Stimulated activated CD4-positive, alpha-beta T cell treated with anti-CD3 and anti-CD28 coated beads, Interleukin-1b, Interleukin-23, amount 100 ng/mL, for 4 hours (primary cell): ENCODE measurements at places on chromosomes 2 and 18.

DNA sequence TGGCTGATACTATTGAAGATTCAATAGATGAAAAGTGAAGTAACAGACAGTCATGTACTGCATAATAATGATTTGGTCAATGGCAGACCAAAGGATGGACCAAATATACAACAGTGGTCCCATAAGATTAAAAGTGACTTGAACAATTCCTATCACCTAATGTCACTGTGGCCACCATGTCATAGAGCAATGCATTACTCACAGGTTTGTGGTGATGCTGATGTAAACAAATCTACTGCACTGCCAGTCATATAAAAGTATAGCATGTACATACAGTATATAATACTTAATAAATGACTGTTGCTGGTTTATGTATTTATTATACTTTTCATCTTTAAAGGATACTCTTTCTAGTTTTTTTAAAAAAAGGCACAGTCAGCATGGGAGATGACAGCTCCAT is 99.9 kb downstream of the USP34 start:
- no peak for DNase-seq

GRCh38 chr18:27363872-27364271 is 178.8 kb upstream of the CHST9 start:
- no peak for DNase-seq

DNA sequence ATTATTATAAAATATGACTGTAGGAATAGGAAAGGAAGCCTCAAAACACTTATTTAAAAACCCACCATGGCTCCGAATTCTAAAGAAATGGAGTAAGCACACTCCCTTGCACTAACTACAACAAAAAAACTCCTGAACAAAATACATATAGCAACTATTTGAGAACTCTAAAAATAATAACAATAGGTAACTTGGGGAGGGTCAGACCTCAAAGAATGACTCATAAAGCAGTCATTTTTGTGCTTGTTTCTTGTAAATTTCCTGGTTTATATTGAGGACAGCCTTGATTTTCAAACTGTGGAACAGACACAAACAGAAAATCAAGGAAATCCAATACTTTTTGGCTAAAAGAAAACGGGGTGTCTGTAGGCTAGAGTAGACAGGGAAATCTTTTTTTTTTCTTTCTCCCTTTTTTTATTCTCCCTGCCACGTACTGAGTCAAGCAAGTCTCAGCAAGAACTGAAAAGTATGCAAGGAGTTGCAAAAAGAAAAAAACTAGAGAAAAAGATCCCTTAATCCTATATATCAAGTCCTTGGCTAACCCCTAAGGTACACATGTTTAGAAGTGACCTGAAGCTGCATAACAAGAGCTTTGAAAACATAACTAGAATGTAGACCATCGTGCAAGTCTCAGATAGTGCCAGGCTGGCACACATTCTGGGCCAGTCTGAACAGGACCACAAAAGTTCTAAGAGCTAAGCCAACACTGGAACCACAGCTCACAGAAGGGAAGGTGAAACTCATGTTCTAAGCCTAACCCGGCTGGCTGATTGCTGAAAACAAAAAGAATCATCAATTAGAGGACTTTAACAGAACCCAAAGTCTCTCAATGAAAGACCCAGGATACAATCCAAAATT is 403.1 kb upstream of the LYPD1 start:
- no peak for DNase-seq

- no peak for DNase-seq
These were observed 782.7 kb upstream of the SOX11 start for GRCh38 chr2:4909346-4910009.

- DNase-seq: no peak
These were observed 10.7 kb upstream of the IAH1 start for GRCh38 chr2:9463698-9464034.

DNA sequence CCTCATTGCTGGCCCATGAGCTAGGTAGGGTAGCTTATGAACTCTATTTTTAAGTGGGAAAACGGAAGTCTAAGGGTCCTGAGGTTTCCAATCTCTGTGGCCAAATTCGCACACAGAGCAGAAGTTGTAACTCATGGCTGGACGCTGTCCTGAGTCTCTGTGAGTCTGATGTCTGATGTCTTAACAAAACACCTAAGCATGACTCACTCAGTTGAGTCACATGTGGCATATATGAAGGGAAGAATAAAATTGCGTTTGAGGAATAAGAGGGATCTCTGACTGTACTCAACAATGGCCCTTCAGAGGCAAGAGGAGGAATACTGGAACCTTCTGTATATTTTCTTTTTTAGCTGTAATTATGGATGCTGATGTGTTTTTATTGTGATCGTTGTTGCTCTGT is 569.7 kb downstream of the RIT2 start:
- DNase-seq: no peak

GRCh38 chr2:121490584-121491133 is 40.0 kb upstream of the RNU4ATAC start:
- no peak for DNase-seq

DNA sequence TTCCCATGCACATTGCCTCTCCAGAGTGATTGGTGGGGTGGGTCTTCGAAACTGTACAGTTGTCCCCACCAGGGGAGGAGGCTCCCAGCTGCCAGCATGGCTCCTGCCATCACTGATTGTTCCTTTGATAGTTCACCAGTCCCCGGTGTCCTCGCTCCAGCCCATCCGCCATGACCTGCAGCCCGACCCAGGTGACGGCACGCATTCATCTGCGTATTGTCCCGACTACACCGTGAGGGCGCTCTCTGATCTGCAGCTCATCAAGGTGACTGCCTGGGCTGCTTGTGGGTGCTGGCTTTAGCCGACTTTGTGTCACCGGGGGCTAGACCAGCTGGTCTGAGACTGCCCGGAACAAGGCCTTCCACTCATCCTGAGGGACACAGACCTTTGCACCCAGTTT is 12.4 kb downstream of the CNNM3 start:
- DNase-seq: no peak

DNA sequence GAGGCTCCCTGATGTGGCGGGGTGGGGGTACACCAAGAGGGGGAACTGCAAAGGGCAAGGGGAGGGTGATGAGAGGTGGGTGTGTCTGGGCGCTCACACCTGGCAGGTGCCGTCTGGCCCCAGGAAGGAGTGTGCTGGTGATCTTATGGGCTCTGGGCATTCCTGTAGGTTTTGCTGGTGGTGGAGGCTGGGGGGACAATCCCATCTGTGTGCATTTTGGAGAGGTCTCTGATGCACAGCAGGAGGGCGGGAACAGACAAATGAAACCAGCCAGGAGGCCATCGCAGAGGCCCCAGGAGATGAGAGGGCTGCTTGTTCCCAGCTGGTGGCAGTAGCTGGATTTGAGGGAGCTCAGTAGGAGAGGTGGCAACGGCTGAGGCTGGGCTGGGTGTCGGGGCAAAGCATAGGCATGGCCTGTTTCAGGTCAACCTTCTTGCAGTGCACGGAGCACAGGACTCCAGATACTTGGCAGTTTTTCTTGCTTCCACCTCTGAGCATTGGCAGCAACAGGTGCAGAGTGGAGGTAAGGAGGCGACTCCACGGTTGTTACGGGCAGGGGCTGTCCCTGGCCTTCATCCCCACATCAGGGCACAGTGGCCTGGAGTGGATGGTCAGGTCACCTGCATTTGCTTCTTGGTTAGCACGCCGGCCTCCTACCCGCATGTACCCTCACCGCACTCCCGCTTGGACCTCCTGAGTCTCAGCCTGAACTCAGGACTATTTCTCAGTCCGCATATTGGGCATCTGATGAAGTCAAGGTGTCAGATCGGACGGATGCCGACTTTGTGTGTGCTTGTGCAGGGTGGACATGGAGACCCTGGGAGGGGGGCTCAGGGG is 194.2 kb upstream of the HDAC4 start:
- no peak for DNase-seq

GRCh38 chr2:219289537-219290361 is 10.6 kb downstream of the DNAJB2 start:
- no peak for DNase-seq

GRCh38 chr18:62368100-62368499 is 43.0 kb downstream of the TNFRSF11A start:
- DNase-seq: no peak

GRCh38 chr2:38665854-38666555 is at the start of gene GALM:
Gene GALM, plus strand, starts transcription at chr2:38666114. Its CDS starts 48 bp downstream, at chr2:38666162.
- no peak for DNase-seq

- no peak for DNase-seq
These were observed 7.6 kb upstream of the CHRNA1 start for GRCh38 chr2:174771631-174772471.

GRCh38 chr2:74845991-74846390 is 12.1 kb downstream of the HK2 start:
- DNase-seq: no peak

DNA sequence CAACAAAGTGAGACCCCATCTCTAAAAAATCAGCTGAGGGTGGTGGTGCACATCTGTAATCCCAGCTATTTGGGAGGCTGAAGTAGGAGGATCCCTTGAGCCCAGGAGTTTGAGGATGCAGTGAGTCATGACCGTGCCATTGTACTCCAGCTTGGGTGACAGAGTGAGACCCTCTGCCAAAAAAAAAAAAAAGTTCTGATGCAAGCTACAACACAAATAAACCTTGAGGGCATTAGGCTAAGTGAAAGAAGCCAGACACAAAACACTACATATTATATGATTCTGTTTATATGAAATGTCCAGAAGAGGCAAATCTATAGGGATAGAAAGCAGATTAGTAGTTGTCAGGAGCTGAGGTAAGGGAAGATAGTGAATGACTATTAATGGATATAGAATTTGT is 13.0 kb downstream of the YWHAQ start:
- no peak for DNase-seq

DNA sequence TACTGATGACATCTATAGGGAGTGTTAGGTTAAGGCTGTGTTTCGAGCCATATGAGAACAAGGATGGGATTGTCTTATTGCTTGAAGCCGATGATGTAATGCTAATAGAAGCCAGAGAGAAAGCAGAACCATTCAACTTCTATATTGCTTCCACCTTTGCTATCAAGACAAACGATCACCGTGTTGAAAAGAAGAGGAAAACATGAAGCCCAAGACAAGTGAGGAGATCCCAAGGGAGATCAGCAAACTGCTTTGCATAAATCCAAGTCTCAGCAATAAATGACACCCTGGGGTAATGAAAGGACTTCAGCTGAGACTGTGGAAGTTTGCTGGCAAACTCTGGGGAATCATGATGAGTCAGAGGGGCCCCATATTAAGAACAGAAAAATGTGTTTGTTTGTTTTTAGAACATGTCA is 206.2 kb downstream of the NCKAP5 start:
- no peak for DNase-seq

GRCh38 chr2:30197570-30198192 is 33.7 kb upstream of the LBH start:
- no peak for DNase-seq

GRCh38 chr2:75054296-75054695 is 95.9 kb downstream of the POLE4 start:
- no peak for DNase-seq

GRCh38 chr2:99425022-99425421 is 64.8 kb downstream of the REV1 start:
- DNase-seq: no peak

GRCh38 chr2:238502956-238503791 is 76.4 kb downstream of the ASB1 start:
- no peak for DNase-seq

DNA sequence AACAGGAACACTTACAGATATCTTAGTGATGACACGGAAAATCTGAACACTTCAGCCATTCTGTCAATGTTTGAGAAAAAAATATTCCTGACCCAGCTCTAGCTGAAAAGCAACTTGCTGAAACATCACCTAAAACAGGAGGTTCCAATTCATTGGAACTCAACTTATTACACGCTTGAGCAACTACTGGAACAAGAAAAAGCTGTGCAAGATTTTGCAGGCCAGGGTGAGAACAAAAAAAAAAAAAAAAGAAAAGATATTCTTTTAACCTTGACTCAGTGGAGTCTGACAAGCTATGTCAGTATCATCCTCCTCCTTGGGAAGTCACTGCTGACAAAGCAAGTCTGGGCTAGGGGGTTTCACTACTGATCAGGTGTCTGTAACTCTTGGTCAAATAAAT is 351.0 kb downstream of the SS18 start:
- no peak for DNase-seq

- no peak for DNase-seq
These were observed 662.2 kb downstream of the XIRP2 start for GRCh38 chr2:167550448-167550847.

DNA sequence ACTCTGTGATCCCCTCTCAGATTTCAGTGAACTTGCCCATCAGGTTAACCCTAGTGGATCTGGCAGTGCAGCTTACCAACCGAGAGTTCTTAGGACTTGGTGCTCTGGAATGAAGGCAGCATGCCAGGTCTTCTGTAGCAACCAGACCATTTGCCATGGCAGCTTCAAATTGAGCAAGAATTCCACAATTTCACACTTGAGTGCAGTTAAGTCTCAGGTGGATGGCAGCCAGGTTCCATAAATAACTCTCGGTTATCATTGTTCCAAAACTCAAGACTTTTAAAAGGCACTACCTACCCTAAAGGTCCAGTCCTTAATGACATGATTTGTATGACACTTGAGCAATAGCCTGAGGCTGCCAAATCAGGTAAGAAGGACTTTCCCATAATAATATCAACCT is 48.1 kb downstream of the GALNT3 start:
- DNase-seq: no peak

- no peak for DNase-seq
These were observed 97.7 kb downstream of the SOCS6 start for GRCh38 chr18:70386582-70386981.

DNA sequence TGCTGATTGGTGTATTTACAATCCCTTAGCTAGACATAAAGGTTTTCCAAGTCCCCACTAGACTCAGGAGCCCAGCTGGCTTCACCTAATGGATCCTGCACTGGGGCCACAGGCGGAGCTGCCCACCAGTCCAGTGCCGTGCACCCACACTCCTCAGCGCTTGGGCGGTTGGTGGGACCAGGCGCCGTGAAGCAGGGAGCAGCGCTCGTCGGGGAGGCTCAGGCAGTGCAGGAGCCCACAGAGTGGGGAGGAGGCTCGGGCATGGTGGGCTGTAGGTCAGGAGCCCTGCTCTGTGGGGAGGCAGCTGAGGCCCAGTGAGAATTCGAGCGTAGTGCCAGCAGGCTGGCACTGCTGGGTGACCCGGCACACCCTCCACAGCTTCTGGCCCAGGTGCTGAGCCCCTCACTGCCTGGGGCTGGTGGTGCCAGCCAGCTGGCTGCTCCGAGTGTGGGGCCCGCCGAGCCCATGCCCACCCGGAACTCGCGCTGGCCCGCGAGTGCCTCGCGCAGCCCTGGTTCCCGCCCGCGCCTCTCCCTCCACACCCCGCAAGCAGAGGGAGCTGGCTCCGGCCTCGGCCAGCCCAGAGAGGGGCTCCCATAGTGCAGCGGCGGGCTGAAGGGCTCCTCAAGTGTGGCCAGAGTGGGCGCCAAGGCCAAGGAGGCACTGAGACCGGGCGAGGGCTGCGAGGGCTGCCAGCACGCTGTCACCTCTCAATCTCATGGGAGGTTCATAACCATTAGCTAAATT is 475.6 kb upstream of the DCC start:
- no peak for DNase-seq
